ENCODE measurements at places on chromosomes 6 and 20.

DNA sequence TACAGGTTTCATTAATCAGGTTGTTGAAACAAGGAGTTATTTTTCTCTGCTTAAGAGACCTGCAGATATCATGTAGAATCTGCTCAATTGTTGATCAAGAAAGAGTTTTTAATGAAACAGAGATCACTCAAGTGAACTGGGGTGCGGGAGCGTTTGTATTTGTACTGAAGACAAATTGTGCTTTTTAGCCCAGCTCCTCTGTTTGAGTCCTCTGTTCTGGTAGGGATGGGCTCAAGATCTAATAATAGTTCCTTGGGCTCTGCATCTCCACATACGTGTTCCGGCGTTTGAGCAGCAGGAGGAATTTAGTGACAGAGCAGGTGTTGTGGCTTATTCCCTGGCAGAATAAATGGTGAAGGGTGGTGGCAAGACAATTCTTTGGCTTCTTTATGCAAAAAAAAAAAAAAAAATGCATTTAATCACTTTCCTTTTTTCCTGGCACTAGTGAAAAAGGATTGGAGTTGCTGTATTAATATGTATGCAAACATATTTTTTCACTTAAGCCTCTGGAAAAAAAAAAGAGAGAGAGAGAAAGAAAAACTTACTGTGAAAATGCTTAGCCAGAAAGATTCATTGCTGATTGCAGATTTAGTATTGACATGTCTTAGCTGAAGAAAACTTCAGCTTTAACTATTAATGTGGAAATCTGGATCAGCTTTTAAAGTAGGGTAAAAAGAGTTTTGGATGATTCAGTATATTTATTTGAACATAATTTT lies 4.0 kb downstream of the CITED2 start:
- DNase-seq: no peak

DNA sequence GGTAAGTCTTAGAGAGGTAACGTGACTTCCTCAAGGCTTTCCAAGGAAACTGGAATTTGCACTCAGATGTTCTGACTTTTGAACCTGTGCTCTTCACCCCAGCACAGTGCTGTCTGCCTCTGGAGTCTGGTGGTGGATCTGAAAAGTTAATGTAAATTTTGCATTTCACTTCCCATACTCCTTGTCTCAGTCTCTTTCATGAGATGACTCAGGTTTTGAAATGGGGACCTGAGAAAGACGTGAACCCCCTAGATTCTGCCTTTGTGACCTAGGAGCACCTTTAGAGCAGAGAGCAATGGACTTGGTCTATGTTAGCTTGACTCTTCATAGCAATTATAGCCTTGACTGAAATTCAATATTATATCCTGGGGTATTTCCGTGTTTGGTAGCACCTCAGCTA lies 223.0 kb downstream of the QKI start:
- no peak for DNase-seq

GRCh38 chr6:86707545-86708120 lies 229.7 kb upstream of the HTR1E start:
- no peak for DNase-seq

DNA sequence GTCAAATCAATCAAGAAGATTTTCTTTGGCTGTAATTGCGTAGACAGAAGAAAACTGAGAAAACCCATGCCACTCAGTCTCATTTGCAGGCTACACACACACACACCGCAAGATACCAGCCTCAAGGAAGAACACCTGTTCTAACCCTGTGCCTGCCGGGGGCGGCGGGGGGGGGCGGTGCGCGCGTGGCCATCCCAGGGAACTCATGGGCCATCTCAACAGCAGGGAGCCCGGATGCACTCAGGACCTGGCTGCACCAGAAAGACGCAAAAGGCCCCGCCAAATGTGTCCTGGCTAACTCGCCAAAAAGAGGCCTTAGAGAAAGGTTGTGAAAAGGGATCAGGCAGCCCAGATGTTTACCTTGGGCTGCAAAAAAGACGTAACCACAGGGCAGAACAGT lies 2.1 kb downstream of the B3GAT2 start:
- DNase-seq: no peak

GRCh38 chr6:149317644-149318571 lies at the start of gene TAB2:
Gene TAB2 (plus strand): TSS chr6:149317712. CDS start chr6:149369998, 52,286 bp downstream.
- DNase-seq: peak; percentile 72

DNA sequence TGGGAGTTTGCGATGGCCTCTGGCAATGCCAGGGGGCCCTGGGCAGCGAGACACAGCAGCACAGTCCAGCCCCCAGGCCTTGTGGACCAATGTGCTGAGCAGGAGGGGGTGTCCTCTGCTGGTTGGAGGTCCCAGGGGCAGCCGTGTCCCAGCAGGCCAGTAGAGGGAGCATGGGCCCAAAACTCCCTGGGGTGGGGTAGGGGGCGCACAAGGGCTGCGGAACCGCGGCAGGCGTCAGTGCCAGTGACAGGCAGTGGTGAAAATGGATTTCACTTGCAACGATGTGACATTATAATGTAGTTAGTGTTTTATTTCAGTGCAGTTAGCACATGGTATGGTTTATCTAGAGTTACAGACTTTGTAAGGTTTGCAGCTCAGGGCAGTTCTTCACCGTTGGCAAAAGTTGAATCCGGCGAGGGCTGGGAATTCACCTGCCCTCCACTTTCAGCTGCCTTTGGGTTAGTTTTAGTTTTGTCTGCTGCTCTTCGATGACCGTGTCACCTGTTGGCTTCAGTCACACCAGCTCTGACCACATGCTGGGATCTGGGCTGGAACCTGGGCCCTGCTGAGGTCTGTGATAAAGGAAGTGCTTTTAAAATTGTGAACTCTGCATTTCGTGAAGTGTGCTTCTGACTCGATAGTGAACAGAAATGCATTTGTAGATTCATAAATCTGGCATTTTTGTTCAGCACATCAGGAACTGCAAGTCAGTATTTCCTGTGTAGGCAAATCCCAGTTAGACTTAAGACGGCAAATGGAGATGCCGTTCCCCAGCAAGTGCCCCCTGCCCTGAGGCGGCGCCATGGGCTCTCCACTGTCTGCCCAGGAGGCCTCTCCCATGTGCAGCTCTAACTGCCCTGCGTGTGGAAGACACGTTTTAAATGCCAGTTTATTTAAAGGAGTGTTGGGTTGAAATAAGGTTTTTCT lies 46.8 kb downstream of the PYGB start:
- DNase-seq: peak; percentile 75

GRCh38 chr6:139711804-139712585 lies 337.5 kb upstream of the CITED2 start:
- no peak for DNase-seq

GRCh38 chr6:5121956-5122355 lies 36.8 kb downstream of the PPP1R3G start:
- no peak for DNase-seq
